ENCODE measurements at places on chromosomes 2 and 18.

DNA sequence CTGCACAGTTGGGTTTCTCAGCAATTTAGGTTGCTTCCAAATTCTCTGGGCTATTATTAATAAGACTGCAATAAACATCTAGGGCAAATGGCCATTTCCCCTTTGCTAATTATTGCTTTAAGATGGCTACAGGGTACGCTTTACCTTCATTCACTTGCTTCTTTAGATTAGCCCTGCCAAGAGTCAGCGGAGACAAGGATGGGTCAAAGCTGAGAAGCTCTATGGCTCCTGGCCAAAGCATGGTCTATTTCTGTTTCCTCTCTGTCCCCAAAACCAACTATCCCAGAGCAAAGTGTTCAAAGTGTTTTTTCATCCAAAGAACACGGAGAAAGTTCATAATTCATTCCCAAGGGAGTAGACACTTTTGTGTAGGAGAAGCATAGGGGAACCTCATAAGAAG is 75.2 kb upstream of the NFU1 start:
- no peak for DNase-seq

DNA sequence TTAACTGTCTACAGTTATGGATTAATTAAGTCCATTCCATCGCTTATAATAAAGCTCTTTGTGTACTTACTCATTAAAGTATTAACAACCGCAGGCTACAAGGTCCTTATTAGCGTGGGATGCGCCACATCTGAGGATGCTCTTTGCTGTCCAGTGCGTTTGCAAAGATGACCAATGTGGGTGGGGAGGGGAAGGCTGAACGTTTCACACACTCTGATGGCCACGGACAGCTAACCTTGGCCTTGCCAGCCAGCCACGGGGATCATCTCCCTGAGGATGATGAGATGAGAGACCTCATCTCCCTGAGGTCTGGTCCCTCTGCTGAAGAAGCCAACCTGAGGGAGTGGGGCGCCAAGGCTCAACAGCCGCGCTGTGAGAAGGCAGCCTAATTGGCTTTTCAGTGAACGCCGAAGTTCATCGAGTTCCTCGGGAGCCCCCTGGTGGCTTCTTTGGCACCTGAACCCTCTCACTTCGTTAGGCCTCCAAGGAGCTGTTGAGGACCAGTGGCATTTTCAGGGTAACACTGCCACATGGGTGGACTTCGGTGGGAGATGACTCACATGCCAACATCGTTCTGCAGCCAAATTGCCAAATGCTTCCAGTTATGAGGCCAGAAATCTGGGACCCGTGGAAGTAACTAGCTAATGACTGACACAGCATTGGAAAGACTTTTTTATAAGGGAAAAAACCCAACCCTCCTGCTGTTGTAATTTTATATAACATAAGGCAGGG is 69.3 kb upstream of the SEC11C start:
- peak; percentile 73 for DNase-seq

GRCh38 chr18:26473672-26474071 is 74.7 kb downstream of the KCTD1 start:
- no peak for DNase-seq

- no peak for DNase-seq
These were observed 20.6 kb downstream of the DUSP11 start for GRCh38 chr2:73759285-73759764.

DNA sequence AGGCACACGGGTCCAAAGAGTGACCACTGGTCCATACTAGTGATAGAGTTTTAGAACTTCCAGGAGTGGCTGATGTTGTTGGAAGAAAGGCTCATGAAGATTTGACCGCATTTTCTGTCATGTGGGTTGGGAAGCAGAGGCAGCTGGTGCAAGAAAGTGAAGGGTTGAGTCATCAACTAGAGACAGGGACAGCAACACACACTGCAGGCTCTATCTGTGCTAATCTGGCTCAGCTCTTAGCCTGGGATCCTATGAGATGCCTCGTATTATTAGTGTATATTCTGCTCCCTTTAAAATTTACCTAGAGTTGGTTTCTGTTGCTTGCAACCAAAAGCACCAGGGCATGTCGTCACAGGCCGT is 2.5 kb upstream of the SH3RF3 start:
- no peak for DNase-seq

- DNase-seq, result no peak
These were observed 154.8 kb upstream of the FHL2 start for GRCh38 chr2:105553538-105554196.

DNA sequence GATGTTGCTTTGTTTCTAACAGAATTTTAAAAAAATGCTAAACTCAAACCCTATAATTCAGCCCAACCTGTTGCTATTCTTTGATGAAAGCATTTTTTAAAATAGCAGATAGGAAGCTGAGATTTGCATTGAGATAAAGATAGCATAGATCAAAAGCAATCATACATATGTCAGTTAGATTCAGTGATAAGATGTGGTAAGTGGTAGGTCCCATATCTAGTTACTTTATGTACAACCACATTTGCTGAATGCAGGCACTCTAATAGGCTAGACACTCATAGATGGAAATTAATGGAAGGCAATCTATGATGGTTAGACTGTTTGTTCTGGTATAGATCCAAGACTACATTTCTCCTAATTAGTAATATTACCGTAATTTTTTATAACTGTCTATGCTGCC is 27.2 kb upstream of the C1D start:
- no peak for DNase-seq

DNA sequence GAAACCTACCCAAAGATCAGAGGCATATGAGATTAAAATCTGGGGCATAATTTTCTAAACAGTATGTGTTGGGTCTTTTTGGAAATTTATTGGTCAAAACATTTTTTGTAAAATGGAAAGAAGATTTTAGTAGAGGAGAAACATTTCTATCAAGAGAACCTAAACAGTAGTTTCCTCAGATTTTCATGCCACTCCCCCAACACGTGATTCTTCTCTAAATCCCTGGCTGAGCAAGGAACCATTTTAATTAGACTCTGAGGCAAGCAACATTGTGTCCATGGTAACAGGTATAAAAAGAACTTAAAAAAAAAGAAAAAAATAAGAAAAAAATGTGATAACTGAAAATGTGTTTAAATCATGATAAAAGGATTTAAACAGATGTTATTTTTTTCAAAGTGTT is 1105.2 kb upstream of the ZEB2 start:
- DNase-seq, result no peak

- DNase-seq, result no peak
These were observed 59.8 kb downstream of the MEIS1 start for GRCh38 chr2:66494708-66495107.

Measured in stimulated activated CD4-positive, alpha-beta T cell treated with anti-CD3 and anti-CD28 coated beads, Interleukin-1b, Interleukin-23, amount 100 ng/mL, for 24 hours (primary cell).